IPS DF 6.9 (cell line): ENCODE measurements at places on chromosomes 11 and 22.

- no peak for DNase-seq
Observed at GRCh38 chr11:27020751-27021150, 19.9 kb upstream of the BBOX1 start.

DNA sequence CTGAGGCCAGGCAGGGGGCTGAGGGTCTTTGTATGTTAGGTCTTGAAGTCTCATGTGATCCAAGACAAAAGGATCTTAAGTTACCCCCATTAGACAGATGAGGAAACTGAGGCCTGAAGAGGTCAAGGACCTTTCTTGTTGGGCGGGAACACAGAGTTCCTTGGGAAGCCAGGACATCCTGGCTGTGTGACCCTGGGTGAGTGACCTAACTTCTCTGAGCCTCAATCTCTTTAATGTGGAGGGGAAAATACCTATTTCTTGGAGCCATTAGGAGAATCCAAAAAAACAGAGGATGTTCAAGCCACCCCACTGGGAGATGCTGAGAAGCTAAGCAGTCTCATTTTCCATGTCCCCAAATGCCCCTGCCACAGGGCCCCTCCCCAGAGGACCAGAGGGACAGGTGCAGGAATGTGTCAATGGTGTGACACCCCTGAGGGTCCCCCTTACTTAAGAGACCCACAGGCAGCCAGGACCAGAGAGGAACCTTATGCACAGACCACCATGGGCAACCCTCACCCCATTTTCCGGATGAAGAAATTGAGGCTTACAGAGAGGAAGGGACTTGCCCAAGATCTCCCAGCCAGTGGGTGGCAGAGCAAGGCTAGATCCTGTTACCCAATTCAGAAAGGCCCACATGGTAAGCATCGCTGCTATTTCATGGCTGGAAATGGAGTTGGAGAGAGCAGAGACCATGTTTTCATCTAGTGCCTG is 8.0 kb downstream of the RAC2 start:
- no peak for DNase-seq

GRCh38 chr22:45159652-45160462 is 3.9 kb upstream of the NUP50 start:
- no peak for DNase-seq

DNA sequence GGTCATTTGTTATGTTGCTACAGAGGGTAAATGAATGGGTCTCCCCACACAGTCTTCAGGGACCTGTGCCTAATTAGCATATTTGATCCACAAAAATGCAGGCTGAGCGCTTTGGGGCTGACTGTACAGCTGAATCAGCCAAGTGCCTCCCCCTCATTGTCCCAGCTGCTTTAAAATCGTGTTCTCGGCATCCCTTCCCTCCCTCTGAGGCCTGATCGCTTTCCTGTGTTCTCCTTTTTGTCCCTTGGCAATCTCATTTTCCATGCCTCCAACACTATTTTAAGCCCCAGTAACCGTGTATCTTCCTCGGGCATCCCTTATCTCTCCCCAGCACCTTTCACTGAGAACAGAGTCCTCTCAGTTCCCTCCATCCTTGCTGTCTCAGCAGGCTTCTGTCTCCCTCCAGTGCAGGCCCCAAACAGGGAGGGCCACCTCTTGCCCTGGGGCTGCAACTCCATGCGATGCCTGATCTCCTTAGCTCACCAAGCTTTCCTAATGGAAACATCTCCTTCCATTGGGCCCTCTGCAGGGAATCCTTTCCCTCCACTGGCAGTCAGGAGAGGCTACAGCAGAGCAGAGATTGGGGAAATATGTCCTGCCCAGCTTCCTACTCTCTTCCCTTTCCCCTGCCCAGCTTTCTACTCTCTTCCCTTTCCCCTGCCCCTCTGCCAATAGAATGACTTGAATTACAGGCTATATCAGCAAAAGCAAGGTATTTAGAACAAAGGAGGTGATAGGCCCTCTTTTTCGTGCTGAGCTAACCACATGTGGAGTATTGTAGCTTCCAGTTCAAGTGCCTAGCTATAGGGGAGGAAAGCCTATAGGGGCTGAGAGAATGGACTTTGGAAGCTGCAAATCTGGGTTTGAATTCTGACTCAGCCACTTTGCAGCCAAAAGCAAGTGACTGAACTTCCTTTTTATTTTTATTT is 13.8 kb downstream of the UQCR10 start:
- no peak for DNase-seq

- DNase-seq = no peak
Observed at GRCh38 chr11:122036018-122036417, 80.0 kb downstream of the BLID start.

GRCh38 chr11:19428206-19429002 is 187.7 kb upstream of the E2F8 start:
- DNase-seq = no peak

DNA sequence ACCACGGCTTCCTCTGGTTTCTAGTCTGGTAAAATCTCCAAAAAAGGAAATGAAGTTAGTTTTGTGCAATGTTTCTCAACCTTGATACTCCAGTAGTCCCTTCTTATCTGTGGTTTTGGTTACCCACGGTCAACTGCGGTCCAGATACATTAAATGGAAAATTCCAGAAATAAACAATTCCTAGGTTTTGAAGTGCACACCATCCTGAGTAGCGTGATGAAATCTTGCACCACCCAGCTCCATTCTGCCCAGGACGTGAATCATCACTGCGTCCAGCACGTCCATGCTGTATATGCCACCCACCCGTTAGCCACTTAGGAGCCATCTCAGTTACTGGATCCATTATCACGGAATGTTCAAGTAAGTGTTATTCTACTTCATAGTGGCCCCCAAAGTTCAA is 117.0 kb downstream of the FBXO7 start:
- no peak for DNase-seq

DNA sequence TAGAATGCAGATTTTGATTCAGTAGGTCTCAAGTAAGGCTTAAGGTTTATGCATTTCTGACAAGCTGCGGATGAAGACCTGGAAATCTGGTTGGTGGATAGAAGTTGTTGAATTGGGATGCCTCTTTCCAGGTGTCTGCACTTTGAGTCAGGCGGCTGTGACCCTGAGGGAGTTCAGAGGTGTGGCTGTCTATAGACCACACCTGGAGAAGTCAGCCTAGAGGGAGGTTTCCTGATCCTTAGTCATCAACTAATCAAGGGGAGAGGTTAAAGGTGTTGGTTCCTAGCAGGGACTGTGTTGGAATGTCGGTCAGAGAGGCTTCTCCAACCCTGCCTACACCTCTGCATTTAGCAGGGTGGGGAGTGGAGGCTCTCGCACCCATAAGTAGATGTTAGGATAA is 8.0 kb downstream of the GLB1L2 start:
- no peak for DNase-seq

GRCh38 chr22:20429254-20430100 is 8.1 kb downstream of the SCARF2 start:
- no peak for DNase-seq

GRCh38 chr22:47176573-47177333 is 414.3 kb downstream of the TBC1D22A start:
- DNase-seq = no peak

- DNase-seq = no peak
Observed at GRCh38 chr11:60864856-60865513, 2.4 kb upstream of the ZP1 start.

DNA sequence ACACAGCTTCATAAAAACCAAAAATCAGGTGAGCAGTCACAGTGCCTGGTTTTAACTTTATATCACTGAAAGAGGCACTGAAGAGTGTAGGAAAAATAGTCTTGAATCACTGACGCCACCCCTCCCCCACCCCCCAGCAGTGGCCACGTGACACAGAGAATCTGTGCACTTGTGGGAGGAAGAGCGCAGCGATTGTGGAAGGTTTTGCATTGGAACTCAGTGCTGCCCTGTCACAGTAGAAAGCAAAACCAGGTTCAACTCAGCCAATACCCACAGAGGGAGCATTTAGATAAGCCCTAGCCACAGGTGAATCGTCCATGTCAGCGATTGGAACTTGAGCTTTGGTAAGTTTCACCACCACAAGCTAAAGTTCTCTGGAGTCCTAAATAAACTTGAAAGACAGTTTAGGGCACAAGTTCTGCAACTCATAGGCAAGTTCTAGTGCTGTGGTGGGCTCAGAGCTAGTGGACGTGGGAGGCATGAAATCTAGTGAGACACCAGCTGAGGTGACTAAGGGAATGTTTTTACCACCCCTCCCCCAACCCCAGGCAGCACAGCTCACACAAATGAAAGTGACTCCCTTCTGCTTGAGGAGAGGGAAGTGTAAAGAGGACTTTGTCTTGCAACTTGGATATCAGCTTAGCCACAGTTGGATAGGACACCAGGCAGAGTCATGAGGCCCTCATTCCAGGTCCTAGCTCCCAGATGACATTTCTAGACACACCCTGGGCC is 13.3 kb downstream of the OR52B2 start:
- no peak for DNase-seq

- DNase-seq = no peak
Observed at GRCh38 chr11:64877390-64878222, 815 bp downstream of the EHD1 start.

DNA sequence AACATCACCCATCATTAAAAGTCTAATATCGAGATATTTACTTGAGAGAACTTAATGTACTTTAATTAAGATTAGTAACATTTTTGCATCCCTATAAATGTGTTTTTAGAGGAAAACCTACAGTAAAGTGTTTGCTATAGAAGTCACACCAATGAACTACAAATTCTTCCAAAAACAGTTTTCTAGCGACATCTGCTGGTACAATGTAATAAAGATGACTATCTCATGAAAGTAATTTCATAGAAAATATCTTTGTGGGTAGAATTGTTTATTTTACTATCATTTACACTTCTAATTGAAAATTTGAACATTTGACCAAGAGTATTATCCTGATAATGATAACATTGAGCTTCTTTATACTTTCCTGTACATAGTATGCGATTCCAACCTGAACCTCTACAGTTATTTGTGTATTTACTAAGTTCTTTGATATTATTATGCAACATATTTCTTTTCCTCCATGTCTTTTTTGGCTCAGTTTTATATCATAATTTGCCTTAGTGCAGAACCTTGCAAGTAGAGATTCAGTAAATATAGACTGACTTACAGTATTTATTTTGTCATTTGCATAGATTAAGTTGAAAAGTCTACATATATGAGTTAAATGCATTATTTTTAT is 252.7 kb downstream of the TMEM135 start:
- peak; percentile 13 for DNase-seq

- DNase-seq = no peak
Observed at GRCh38 chr11:122681735-122682134, 26.2 kb downstream of the UBASH3B start.

DNA sequence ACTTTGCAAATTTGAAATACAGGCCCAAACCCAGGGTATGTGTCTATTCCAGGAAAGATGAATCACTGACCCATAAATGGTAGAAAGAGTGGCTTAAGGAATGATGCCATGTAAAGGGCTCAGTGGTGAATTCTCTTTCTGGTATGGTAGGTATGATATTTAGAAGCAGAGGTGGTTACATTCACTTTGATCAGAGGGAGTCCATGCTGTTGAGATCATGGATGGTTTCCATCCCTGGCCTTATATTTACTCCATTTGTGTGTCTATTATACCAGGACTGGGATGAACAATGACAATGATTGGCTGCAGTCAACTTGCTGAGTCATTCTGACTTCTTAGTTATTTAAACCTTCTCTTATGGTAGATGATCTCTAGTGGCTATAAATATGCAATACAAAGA is 419.8 kb upstream of the LRRC4C start:
- DNase-seq = no peak

- no peak for DNase-seq
Observed at GRCh38 chr11:83056611-83057010, 15.1 kb downstream of the RAB30 start.

- DNase-seq = no peak
Observed at GRCh38 chr22:11613898-11614755, 3913.9 kb upstream of the OR11H1 start.

DNA sequence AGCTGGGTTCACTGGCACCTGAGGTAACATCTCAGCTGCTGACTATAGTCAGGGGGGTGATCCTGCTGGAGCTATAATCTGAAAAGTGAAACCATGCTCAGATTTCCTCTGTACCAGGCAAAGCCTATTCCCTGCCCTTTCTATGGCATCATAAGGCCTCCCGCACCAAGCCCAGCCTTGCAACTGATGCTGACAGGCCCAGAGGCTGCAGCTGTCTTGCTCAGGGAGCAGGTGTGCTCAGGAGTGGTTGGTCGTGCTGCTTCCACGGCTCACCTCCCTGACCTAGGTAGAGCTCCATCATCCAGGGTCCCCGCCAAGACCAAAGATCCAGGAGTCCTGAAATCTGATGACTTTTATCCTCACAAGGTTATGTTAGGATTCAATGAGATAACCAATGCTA is 121.7 kb downstream of the FEZ1 start:
- DNase-seq = no peak

- no peak for DNase-seq
Observed at GRCh38 chr11:62880231-62880802, 379 bp upstream of the SLC3A2 start.

GRCh38 chr11:130023204-130023603 is 20.6 kb upstream of the PRDM10 start:
- DNase-seq = no peak

- peak; percentile 22 for DNase-seq
Observed at GRCh38 chr11:79100093-79100910, 340.5 kb downstream of the TENM4 start.

- DNase-seq = no peak
Observed at GRCh38 chr11:77064648-77065217, 2.0 kb upstream of the CAPN5 start.

DNA sequence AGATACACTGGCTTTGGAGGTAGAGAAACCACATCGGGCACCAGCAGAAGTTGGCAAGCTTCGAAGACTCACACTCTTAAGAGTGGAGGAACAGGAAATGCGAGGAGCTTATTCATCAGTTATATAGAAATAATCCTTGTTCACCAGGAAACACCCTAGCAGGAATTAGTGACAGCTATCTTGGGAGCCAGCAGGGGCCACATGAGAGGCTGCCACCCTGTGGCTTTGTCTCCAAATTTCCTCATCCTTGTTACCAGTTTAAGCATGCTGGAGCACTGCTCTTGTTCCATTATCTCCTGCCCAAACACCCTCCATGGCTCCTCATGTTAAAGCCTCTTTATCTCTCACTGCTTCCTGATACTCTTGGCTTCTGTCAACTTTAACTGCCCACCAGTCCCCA is 131.0 kb downstream of the PLEKHA7 start:
- DNase-seq = no peak

DNA sequence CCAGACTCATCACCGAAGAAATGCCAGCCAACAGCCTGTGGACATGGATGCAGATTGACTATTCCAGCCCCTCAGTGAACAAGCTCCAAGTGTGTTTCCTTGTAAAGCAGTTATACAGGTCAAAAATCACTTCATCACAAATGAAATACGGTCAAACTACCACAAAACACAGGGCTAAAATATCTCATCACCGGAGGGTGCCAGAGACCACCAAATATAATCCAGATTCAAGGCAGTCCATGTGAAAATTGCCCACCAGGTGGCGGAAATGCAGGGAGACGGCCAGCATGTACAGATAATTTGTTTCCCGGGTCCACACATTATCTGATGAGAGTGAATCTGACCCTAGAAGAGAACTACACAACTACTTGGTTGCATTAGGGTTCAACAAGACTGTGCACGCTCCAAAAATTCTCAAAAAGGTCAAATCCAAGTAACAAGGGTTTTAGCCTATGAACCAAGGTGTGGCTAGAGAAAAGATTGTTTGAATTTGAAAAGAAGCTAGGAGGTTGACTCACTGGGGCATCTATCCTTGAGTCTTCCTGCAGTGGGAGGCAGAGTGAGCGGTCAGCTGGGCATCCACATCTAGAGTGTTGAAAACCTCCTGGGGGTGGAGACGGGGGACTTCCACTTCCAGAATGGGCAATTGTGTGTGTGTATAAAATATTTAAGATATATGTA is 71.7 kb downstream of the IGLL5 start:
- DNase-seq = peak; percentile 50
